Foreskin fibroblast (primary cell): ENCODE measurements at places on chromosomes 4 and X.

GRCh38 chr4:68167706-68168105 lies 38.0 kb upstream of the TMPRSS11F start:
- no peak for DNase-seq

DNA sequence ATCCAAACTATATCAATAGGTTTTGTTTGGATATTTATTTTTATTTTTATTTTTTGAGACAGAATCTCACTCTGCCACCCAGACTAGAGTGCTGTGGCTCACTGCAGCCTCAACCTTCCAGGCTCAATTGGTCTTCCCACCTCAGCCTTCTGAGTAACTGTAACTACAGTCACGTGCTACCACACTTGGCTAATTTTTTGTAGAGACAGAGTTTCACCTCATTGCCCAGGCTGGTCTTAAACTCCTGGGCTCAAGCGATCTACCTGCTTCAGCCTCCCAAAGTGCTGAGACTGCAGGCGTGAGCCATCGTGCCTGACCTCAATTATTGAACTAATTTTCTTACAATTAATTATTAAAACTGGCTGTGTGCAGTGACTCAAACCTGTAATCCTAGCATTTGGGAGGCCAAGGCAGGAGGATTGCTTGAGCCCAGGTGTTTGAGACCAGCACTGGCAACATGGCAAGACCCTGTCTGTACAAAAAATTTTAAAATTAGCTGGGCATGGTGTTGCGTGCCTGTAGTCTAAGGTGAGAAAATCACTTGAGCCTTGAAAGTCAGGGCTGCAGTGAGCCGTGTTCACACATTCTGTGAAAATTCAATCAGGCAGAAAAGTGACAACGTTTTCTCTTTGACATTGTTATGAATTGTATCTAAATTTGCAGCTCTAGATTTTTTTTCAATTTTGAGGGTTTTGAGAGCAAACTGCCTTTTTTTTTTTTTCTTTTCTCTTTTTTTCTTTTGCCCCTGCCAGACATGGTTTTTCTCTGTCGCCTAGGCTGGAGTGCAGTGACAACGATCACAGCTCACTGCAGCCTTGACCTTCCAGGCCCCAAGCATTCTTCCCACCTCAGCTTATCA lies 66.0 kb downstream of the UBE2K start:
- no peak for DNase-seq

GRCh38 chrX:15576019-15576418 lies 24.7 kb downstream of the ACE2 start:
- no peak for DNase-seq

DNA sequence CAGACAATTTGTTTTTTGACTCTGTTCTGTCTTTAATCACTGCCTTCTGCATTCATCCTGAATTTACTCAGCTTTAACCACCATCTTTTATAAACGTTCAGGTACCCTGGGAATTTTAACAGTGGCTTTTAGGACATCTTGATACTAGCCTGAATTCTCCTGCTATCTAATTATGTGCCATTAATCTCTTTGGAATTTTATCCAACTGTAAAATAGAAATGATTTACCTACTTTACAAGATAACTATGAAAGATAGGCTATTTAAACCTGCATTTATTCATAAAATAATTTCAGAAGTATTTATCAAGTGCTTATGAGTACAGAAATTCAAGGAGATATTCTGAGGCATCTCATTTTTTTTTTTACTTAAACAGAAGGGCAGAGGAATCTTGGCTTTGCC lies 146.5 kb upstream of the PLAC1 start:
- no peak for DNase-seq

- peak; percentile 38 for DNase-seq
Measured at GRCh38 chr4:54152846-54153600, 53.1 kb downstream of the GSX2 start.

DNA sequence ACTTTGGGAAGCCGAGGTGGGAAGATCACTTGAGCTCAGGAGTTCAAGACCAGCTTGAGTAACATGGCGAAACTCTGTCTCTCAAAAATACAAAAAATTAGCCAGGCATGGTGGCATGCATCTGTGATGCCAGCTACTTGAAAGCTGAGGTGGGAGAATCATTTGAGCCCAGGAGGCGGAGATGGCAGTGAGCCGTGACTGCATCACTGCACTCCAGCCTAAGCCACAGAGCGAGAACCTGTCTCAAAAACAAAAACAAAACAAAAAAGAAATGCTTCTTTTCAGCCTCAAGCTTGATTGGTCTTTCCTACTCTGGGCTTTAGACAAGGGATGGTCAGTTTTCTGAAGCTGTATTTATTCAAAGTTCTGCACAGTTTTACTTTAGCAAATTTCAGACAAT lies 15.8 kb upstream of the DHRSX start:
- DNase-seq, result no peak

- no peak for DNase-seq
Measured at GRCh38 chr4:102217775-102218355, 127.4 kb downstream of the SLC39A8 start.

- DNase-seq, result no peak
Measured at GRCh38 chrX:18288716-18289115, 65.8 kb downstream of the SCML2 start.

DNA sequence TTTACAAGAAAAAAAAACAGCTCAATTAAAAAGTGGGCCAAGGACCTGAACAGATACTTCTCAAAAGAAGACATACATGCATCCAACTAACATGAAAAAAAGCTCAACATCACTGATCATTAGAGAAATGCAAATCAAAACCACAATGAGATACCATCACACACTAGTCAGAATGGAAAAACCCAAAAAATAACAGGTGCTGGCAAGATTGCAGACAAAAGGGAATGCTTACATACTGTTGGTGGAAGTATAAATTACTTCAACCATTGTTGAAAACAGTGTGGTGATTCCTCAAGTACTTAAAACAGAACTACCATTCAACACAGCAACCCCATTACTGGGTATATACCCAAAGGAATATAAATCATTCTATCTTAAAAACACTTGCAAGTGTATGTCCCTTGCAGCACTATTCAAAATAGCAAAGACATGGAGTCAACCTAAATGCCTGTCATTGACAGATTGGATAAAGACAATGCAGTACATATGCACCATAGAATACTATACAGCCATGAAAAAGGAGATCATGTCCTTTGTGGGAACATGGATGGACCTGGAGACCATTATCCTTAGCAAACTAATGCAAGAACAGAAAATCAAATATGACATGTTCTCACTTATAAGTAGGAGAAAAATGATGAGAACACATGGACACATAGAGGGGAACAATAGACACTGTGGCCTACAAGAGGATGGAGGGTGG lies 97.6 kb downstream of the RAB28 start:
- DNase-seq, result no peak

GRCh38 chrX:119640731-119641170 lies 34.5 kb upstream of the NKRF start:
- no peak for DNase-seq

DNA sequence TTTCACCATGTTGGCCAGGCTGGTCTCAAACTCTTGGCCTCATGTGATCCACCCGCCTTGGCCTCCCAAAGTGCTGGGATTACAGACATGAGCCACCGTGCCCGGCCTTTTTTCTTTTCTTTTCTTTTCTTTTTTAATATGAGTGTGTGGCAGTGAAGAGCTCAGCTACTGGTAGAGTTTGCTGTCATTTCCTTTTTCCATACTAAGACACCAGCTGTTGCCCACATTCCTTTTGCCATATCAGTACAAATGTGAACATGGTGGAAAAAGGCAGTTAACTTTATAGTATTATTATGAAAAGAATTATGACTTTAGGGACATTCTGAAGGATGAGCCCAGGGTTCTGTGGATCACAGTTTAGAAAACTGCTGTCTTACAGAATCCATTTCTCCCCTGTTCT lies 69.8 kb downstream of the EGF start:
- no peak for DNase-seq

- no peak for DNase-seq
Measured at GRCh38 chr4:142509881-142510280, 336.2 kb downstream of the INPP4B start.
